SW 1271 (cell line): ENCODE measurements at places on chromosomes 4 and X.

- no peak for DNase-seq
Measured at GRCh38 chrX:107675365-107675654, 47.0 kb downstream of the PRPS1 start.

GRCh38 chrX:40005292-40006011 is 92.3 kb downstream of the BCOR start:
- DNase-seq, result no peak

DNA sequence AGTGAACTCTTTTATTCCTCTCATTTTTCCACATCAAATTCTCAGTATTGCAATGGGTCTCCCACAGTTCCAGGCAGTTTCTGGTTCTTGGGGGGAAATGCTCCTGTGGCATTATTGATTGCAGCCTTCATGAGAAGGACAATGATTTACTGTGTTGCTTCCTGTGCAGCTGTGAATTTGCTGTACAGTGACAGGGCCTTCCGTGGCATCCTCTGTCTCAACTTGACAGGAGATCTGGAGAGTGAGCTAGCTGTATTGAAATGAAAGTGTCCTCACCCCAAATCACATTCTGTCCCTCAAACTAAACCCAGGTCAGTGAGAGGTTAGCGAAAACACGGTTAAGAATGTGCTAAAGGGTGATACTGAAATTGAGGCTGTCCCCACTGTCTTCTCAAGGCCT is 77.1 kb upstream of the ATOH1 start:
- DNase-seq, result no peak

DNA sequence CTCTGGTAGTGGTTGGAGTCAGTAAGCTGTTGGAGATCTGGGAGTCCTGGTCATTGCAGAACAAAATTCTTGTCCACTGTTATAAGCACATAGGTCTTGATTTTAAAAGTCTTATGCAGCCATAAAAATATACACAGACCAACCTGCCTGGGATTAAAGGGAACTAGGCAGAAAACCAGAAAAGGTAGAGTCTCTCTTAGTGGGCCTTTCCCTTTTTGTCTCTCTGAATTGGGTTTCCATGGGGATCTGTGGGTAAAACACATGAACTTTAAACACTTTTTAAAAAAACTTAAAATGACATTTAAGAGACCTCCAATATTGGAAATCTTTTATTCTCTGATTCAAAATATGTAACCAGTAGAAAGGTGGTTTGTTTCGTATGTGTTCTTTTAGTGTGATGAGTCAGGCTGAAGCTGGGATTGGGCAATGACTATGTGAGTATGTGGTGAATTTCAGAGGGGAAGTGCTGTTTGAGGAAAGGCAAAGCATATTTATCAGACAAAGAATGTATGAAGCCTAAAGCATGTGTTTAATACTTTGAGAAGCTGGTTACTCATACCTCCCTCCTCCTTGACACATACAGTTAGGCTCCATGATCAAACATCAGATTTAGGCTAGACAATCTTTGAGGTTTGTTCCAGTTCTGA is 29.6 kb downstream of the SLC16A2 start:
- peak; percentile 6 for DNase-seq

DNA sequence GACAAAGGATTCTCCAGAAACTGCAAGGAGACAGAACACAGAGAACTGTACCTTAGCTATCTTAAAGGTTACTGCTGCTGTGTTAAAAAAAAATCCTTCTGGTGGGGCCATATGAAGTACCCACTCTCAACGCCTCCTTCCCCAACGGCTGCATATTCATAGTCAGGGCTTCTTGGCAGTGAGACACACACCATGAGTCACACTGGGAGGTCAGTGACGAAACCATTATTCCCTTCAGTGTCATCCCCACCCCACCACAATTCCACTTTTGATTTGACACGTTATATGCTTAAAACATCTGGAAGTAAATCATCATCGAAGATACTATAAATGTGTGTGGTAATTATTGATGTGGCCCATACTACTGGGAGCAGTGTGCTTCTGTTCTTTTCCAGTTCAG is 271.5 kb downstream of the LDB2 start:
- DNase-seq, result peak; percentile 16

- DNase-seq, result no peak
Measured at GRCh38 chr4:66906314-66906713, 639.0 kb downstream of the CENPC start.

DNA sequence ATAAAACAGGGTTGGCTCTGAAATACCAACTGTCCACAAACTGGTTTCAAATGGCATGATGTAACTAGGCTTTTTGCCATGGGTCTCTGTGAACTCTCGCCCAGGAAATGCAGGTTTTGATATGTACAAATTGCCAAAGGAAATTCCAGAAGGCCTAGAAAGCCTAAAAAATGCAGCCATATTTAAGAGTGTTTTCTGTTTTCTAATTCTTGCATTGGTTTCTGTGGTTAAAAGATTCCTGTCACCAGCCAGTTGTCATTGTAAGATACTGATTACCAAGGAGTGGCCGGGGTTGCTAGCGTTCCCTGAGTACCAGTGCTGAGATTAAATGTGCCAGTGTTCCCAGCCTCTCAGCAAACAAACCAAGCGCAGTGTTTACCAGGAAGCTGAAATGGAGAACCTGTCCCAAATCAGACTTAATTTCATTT is 53.9 kb upstream of the SORBS2 start:
- no peak for DNase-seq

DNA sequence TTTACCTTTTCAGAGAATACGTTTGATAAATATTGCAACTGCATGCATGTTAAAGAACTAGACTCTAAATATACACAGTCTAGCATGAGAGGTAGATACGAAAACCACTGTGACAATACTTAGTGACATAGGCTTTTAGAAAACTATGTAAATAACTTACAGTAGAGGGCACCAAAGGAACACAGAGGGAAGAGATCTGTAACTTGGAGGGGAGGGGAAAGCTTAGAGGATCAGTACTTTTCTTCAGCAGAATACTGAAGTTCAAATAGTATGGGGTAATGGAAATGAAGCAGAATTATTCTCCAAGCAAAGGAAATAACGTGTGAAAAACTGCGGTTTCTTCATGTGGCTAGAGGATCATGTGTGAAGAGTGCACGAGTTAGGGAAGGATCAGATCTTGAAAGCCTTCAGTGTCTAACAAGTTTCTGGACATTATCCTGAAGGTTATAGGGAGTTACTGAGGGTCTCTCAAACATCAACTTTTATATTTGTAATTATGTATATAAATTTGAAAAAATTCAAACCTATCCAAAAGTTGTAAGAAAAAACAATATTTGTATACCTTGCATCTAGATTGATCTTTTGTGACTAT is 264.3 kb downstream of the NPFFR2 start:
- peak; percentile 1 for DNase-seq

GRCh38 chr4:157035471-157035870 is 40.5 kb upstream of the GLRB start:
- DNase-seq, result no peak

GRCh38 chrX:46561824-46562657 is 11.5 kb upstream of the CHST7 start:
- no peak for DNase-seq

GRCh38 chr4:51995647-51996220 is 24.4 kb downstream of the LRRC66 start:
- DNase-seq, result no peak

- DNase-seq, result no peak
Measured at GRCh38 chr4:101987623-101988243, 197.2 kb downstream of the BANK1 start.

DNA sequence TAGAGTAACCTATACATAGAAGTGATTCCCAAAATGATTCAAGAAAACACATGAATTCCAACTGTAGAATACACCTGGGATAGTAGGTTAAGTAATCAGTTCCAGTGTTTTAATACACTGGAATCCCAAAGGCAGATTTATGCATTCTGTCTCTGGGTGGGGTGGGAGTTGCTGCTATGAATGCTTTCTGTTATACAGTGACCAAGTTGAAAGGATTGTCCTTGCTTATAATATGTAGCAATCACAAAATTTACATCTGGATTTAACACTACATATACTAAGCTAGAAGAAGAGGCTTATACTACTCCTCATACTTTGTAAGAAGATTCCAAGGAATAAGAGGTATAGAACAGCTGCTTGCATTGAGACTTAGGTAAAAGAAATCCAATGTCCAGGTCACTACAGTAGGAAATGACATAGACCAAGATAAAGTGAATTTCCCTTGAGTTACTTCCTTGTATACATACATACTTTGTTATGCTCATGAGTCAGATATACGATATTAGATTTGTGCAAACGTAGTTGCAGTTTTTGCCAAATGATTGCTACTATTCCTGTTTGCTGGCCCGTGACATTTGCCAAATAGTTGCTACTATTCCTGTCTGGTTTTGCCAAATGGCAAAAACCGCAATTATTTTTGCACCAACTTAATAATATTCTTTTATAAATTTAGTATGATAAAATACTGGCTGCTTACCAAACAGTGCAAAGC is 210.5 kb upstream of the DIAPH2 start:
- no peak for DNase-seq

- DNase-seq, result no peak
Measured at GRCh38 chrX:11579636-11580600, 85.8 kb downstream of the ARHGAP6 start.

- DNase-seq, result no peak
Measured at GRCh38 chr4:80154545-80154933, 42.8 kb upstream of the PRDM8 start.

DNA sequence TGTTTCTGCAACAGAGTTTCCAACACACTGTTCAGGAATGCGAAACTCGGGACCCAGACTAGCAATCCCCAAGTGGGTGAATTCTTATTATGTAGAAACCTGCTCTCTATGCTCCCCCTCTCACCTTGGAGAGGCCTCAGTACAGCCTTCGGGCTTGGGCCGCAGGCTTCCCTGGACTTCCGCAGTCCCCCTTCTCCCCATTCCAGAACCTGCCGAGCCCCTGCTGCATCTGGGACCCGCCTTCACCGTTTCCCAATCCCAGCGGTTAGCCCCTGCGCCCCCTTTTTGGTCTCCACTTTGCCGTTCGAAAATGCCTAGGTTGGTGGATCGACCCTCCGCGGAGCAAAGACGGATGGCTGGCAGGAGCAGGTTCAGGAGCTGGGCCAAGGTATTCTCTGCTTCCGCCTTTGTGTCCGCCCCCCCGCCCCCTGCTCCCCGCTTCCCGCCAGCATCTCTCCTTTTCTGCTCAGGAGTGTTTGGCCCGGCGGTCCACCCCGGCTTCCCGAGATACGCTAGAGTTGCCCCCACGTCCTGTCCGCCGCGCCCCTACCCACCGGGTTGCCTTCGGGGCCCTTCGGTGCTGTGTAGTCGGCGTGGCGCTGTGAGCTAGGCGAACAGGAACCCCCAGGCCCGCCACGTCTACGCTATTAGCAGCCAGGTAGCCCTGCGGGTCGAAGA is 11.5 kb downstream of the HAND2 start:
- DNase-seq, result no peak

- no peak for DNase-seq
Measured at GRCh38 chr4:153618833-153619232, 65.2 kb upstream of the TLR2 start.

DNA sequence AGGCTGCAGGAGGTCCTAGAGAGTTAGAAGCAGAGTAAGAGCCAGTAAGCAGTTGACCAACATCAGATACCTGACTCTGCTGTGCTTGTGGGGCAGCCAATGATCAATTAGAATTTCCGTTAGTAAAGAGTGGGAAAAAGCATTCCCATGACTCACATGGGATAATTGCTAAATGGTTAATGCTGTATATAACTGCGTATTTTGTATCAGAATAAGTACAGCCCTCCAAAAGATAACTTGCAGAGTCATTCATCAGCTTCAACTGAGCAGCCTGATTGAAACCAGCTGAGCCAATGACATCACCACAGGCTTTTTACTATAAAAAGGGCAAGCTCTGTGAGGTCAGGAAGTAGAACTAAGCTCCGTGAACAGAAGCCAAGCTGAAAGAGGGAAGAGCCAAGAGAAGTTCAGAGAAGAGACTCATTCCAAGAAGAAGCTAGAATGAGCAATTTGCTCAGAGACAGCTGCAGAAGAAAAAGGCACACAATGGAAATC is 67.9 kb downstream of the PPP3CA start:
- no peak for DNase-seq

DNA sequence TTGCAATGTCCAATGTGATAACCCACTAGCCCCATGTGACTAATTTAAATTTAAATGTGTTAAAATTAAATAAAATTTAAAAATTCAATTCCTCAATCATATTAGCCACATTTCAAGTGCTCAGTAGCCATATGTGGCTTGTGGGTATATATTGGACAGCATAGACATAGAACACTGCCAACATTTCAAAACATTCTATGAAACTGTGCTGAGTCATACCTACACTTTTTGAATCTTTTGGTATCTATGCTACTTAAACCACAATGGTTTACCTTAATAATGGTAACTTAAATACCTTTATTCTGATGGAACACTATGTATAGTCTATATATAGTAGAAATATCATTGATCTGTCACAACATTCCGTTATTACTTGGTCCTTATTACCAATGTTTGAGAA is 223.4 kb upstream of the ATOH1 start:
- no peak for DNase-seq

GRCh38 chrX:16771483-16772398 is 14.5 kb upstream of the TXLNG start:
- DNase-seq, result no peak

GRCh38 chr4:146243883-146244277 is 29.5 kb downstream of the REELD1 start:
- DNase-seq, result no peak

GRCh38 chr4:185625503-185625902 is 90.2 kb upstream of the PDLIM3 start:
- DNase-seq, result no peak

DNA sequence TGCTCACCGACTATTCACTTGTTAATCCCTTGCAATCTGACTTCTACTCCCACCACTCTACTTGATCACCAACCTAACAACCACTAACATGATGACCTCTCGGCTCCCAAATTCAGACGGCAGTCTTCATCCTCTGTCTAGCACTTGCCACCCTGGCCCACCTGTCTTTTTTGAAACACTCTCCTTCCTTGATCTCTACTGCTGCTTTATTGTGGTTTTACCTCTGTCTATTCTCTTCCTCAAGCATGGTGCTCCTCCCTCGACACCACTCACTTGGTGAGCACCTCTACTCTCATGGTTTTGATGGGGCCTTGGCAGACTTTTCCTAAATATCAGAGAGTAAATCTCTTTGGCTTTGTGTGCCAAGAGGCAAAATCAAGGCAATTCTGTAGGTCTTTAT is 21.7 kb upstream of the CXCR3 start:
- no peak for DNase-seq

- no peak for DNase-seq
Measured at GRCh38 chrX:37787423-37787869, 7.6 kb downstream of the CYBB start.

DNA sequence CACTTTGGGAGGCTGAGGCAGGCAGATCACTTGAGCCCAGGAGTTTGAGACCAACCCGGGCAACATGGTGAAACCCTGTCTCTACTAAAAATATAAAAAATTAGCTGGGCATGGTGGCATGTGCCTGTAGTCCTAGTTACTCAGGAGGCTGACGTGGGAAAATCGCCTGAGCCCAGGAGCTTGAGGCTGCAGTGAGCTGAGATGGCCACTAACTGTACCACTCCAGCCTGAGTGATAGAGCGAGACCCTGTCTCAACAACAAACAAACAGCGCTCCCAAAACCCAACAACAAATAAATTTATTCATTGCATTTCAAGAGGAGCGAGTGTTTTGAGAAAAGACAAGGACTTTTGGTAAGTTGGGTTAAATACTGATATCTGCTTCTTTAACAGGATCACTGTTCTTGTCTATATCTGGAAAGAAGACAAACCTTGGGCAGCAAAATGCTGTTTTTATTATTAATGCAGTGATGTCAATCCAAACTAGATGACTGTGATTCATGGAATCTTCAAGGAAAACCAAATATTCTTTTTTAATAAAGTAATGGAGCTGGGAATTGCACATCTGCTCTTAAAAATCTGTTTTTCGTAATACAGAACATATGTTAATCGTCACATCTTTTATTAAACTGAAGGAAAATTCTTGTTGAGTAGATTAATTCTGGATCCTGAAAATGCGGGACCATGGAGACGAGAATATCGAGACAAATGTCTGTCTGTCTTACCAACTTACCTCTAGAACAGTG is 90.8 kb upstream of the LIMCH1 start:
- no peak for DNase-seq
